GM12878 (cell line): ENCODE measurements at places on chromosomes 5 and 9. TPM values are rescaled to one million over a fixed set of nuclear protein-coding genes. Genes with fewer than 3 reads are reported as not detected.
A peak's percentile ranks its signal among the peaks of the same experiment; 100 is the strongest.

- DNase-seq: no peak
- H3K27me3 ChIP-seq: no peaks in the 10 kb centered on the region
- no peak overlapping the region for H3K27ac ChIP-seq
- H3K4me1 ChIP-seq: no peaks in the 10 kb centered on the region
- H3K36me3 ChIP-seq: no peaks in the 10 kb centered on the region
These were observed 41.9 kb downstream of the CFAP90 start for GRCh38 chr5:7808998-7809397.

- H3K27me3 ChIP-seq: no peaks in the 10 kb centered on the region
- H3K27ac ChIP-seq: no peak overlapping the region
- no peaks in the 10 kb centered on the region for H3K36me3 ChIP-seq
- H3K4me1 ChIP-seq: no peaks in the 10 kb centered on the region
- DNase-seq: no peak
- no peak overlapping the region for H3K4me3 ChIP-seq
These were observed 76.7 kb downstream of the PLCXD3 start for GRCh38 chr5:41433552-41434181.

GRCh38 chr5:133519191-133519590 lies 93.2 kb downstream of the FSTL4 start:
- peaks cover 1% of the 10 kb centered on the region for H3K27me3 ChIP-seq
- H3K4me3 ChIP-seq: no peak overlapping the region
- no peaks in the 10 kb centered on the region for H3K36me3 ChIP-seq
- no peak for DNase-seq

- no peaks in the 10 kb centered on the region for H3K27me3 ChIP-seq
- DNase-seq: no peak
These were observed 88.3 kb downstream of the BRINP1 start for GRCh38 chr9:119280740-119281485.

DNA sequence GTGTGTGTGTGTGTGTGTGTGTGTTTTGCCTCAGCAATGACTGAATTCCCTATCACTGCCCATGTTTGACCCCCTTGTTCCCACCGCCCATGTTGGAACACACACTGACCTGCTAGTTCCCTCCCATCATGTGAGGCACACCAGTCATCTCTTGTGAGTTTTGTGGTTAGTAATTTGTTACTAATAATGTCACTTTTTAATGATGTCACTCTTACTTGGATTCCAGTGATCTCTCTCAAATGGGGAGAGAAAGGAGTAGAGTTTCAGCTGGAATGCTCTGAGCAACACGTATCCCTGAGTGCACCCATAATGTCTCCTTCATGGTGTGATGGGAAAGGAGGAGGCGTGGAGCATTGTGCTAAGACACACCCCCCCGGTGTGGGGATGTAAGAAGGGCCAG lies 172.6 kb downstream of the SH3GL2 start:
- H3K36me3 ChIP-seq: no peaks in the 10 kb centered on the region
- no peak overlapping the region for H3K27ac ChIP-seq
- no peak overlapping the region for H3K4me3 ChIP-seq

GRCh38 chr5:135032695-135032998 lies 1.4 kb downstream of the PITX1 start:
- no peak for DNase-seq
- H3K27ac ChIP-seq: no peak overlapping the region
- no peaks in the 10 kb centered on the region for H3K4me1 ChIP-seq
- H3K27me3 ChIP-seq: peaks cover 38% of the 10 kb centered on the region
- no peak overlapping the region; the same call in 1 of the 2 replicates for H3K4me3 ChIP-seq
- H3K36me3 ChIP-seq: no peaks in the 10 kb centered on the region

DNA sequence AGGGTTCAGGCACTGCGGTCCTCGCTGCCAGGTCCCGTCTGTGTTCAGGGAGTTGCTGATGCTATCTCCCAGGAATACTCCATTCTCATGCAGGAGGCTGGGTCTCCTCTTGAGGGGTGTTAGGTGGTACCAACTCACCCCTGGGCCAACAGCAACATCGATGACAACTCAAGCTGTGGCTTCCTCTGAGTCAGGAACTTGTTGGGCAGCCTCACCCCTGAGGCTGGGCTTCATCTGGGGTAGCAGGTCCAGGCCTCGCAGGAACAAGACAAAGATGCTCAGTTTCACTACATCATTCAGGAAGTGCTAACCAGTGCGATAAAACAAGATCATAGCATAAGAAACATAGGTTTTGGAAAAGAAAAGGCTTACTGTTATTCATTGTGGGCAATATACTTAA lies 125.9 kb downstream of the SYK start:
- H3K36me3 ChIP-seq: no peaks in the 10 kb centered on the region
- H3K27me3 ChIP-seq: peaks cover 8% of the 10 kb centered on the region; the same call in 1 of the 2 replicates
- peaks cover 17% of the 10 kb centered on the region for H3K4me1 ChIP-seq
- H3K4me3 ChIP-seq: no peak overlapping the region
- no peak for DNase-seq

GRCh38 chr9:34717996-34718614 lies 8.2 kb upstream of the CCL21 start:
- H3K27ac ChIP-seq: no peak overlapping the region
- no peaks in the 10 kb centered on the region for H3K36me3 ChIP-seq

GRCh38 chr9:107309271-107309670 lies 26.2 kb downstream of the RAD23B start:
- peaks cover 40% of the 10 kb centered on the region for H3K36me3 ChIP-seq
- peak; percentile 25 for DNase-seq
- no peak overlapping the region for H3K27ac ChIP-seq
- H3K4me3 ChIP-seq: no peak overlapping the region
- H3K4me1 ChIP-seq: 0 out of 2 replicates have a peak, but pooled peaks cover 4% of the 10 kb centered on the region

DNA sequence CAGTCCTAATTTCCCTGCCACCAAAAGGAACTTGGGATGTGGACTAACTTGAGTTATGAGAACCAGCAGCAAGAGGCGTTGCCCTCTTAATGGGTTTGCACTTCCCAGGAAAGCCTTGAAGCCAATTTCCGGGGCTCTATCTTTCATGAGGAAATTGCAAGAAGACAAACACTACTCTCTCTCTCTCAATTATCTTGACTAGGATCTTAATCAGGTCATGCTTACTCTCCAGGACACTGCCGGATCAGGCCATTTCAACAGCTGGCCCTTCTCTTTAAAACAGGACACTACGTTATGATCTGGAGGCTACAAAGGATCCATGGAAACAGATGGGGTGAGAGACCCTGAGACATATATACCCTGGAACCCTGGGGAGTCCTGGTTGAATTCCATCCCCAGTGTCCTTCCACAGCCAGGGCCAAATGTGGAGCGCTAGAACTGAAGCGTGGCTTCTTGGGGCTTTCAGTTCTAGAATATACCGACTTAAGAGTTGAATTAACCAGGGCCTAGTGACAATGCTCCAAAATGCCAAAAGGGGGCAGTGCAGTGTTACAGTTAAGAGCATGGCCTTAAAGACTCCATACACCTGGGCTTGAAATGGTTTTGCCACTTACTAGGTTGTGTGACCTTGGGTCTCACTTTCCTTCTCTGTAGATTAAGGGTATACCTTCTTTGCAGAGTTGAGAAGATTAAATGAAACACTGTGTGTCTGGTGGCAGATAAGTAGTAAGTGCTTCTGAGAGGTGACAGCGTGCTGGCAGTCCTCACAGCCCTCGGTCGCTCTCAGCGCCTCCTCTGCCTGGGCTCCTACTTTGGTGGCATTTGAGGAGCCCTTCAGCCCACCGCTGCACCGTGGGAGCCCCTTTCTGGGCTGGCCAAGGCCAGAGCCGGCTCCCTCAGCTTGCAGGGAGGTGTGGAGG lies 21.1 kb downstream of the FAM219A start:
- no peaks in the 10 kb centered on the region for H3K36me3 ChIP-seq
- no peak overlapping the region for H3K27ac ChIP-seq
- no peak overlapping the region for H3K4me3 ChIP-seq
- peak; percentile 40 for DNase-seq

DNA sequence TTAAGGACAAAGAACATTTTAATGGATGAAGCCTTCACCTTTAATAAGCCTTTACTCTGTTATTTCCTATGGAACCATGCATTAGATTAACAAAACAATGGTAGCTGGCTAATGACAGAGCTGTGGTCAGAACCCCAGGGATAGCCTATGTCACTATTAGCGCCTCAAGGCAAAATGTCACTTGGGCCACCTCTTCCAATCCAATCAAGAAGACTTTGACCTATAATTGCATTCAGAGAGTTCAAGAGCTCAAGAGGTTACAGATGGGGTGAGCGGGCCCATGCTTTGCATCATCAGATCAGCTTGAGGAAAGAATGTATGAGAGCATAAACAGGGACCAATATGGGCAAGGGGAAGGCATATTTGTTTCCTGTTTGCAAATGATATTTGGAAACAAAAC lies 425.1 kb downstream of the ARHGEF28 start:
- no peaks in the 10 kb centered on the region for H3K4me1 ChIP-seq
- H3K27ac ChIP-seq: no peak overlapping the region
- H3K27me3 ChIP-seq: no peaks in the 10 kb centered on the region
- no peak overlapping the region for H3K4me3 ChIP-seq

- H3K27me3 ChIP-seq: no peaks in the 10 kb centered on the region; the same call in 1 of the 2 replicates
- no peak for DNase-seq
- no peak overlapping the region for H3K4me3 ChIP-seq
- H3K36me3 ChIP-seq: no peaks in the 10 kb centered on the region
- H3K27ac ChIP-seq: no peak overlapping the region
These were observed 116.9 kb downstream of the ARRDC3 start for GRCh38 chr5:91266184-91266705.

DNA sequence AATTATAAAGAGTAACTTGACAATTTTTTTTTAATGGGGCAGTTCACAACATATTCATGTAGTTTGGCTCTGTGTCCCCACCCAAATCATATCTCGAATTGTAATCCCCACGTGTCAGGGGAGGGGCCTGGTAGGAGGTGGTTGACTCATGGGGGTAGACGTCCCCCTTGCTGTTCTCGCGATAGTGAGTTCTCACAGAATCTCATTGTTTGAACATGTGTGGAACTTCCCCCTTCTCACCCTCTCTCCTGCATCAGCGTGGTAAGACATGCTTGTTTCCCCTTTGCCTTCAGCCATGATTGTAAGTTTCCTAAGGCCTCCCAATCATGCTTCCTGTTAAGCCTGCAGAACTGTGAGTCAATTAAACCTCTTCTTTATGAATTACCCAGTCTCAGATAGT lies 40.7 kb downstream of the FBXW11 start:
- 0 out of 2 replicates have a peak overlapping the region, but pooled peaks have one; percentile 20 for H3K27ac ChIP-seq
- no peak overlapping the region for H3K4me3 ChIP-seq
- 0 out of 2 replicates have a peak, but pooled peaks cover 3% of the 10 kb centered on the region for H3K36me3 ChIP-seq
- no peaks in the 10 kb centered on the region for H3K27me3 ChIP-seq

GRCh38 chr5:54610197-54610944 lies 92.8 kb downstream of the SNX18 start:
- no peak overlapping the region for H3K4me3 ChIP-seq
- peak; percentile 51 for DNase-seq
- H3K27me3 ChIP-seq: 0 out of 2 replicates have a peak, but pooled peaks cover 2% of the 10 kb centered on the region
- H3K27ac ChIP-seq: no peak overlapping the region

DNA sequence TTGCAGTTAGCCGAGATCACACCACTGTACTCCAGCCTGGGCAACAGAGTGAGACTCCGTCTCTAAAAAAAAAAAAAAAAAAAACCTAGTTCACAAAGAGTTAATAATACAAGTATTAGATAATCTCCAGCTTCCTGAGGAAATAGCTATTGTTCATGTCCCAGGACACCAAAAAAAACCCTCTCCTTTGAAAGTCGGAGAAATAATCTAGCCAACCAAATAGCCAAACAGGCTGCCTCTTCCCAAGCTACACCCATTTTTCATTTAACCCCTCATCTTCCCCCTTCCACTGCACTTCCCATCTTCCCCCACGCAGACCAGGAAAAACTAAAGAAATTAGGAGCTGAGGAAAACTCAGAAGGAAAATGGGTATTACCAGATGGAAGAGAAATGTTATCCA lies 23.6 kb downstream of the CNOT8 start:
- no peak overlapping the region for H3K27ac ChIP-seq
- H3K4me1 ChIP-seq: no peaks in the 10 kb centered on the region
- peaks cover 3% of the 10 kb centered on the region for H3K36me3 ChIP-seq
- no peak for DNase-seq
- no peak overlapping the region for H3K4me3 ChIP-seq

DNA sequence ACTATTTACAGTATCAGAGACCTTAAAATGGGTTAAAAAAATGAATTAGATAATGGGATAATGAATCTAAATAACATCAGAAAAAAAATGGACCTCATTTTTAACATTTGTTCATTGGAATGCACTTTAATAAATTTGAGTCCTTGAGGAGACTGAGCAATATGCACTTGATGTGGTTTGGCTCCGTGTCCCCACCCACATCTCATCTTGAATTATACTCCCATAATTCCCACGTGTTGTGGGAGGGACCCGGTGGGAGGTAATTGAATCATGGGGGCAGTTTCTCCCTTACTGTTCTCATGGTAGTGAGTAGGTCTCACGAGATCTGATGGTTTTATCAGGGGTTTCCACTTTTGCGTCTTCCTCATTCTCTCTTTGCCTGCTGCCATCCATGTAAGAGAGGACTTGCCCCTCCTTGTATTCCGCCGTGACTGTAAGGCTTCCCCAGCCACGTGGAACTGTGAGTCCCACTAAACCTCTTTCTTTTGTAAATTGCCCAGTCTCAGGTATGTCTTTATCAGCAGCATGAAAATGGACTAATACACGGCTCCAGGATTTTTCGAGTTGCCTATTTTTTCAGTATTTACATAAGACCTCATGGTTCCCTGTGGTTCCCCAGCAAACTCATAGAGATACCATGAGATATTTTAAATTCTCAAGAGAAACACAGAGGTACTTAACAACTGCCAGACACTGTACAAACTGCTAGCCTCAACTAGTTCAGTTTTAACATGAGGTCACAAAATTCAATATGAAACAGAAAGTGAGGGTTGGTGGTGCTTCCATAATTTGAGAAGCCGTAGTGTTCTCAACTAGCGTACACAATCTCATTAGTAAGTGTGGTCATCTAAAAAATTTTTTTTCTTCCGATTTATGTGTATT lies 128.3 kb downstream of the TLE1 start:
- H3K4me3 ChIP-seq: no peak overlapping the region
- H3K4me1 ChIP-seq: no peaks in the 10 kb centered on the region

- no peaks in the 10 kb centered on the region for H3K36me3 ChIP-seq
- no peak for DNase-seq
- H3K4me1 ChIP-seq: peaks cover 2% of the 10 kb centered on the region; the same call in 1 of the 2 replicates
- H3K4me3 ChIP-seq: no peak overlapping the region
- no peaks in the 10 kb centered on the region for H3K27me3 ChIP-seq
- H3K27ac ChIP-seq: no peak overlapping the region
These were observed 3.0 kb upstream of the C1QTNF3 start for GRCh38 chr5:34045996-34046395.

DNA sequence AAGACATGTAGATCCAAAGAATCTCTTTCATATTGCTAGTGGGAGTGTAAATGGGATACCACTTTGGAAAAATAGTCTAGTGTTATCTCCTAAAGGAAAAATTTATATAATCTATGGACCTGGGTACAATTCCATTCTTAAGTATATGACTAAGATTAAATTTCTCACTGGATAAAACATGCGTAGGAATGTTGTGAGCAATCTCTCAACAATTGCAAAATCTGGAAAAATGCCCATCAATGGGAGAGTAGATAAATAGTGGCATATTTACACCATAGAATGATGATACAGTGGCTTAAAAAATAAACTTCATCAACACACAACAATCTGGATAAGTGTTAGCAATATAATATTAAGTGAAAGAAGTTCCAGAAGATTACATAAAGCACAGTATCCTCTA lies 469.5 kb downstream of the MAN2A1 start:
- no peak overlapping the region for H3K27ac ChIP-seq
- no peak for DNase-seq
- H3K4me1 ChIP-seq: no peaks in the 10 kb centered on the region
- H3K4me3 ChIP-seq: no peak overlapping the region

- no peak overlapping the region for H3K4me3 ChIP-seq
- DNase-seq: no peak
- no peaks in the 10 kb centered on the region for H3K36me3 ChIP-seq
- peaks cover 1% of the 10 kb centered on the region for H3K27me3 ChIP-seq
These were observed 64.8 kb upstream of the PRRC1 start for GRCh38 chr5:127452626-127453025.

NACC2 gene
- total RNA-seq: 14.2 and 14.7 TPM in 2 replicates

STRBP gene
- 80.8 and 89.4 TPM in 2 replicates for total RNA-seq

FBP1 gene
- 0.38 TPM in 1 of 2 replicates, not detected in the other for total RNA-seq

TAF11L5 gene
- total RNA-seq: not detected in 2 replicates

CDH12 gene
- not detected in 2 replicates for total RNA-seq

GPX8 gene
- total RNA-seq: not detected in 2 replicates

ADGRD2 gene
- total RNA-seq: not detected in 2 replicates

SLC25A2 gene
- 0.44 and 0.58 TPM in 2 replicates for total RNA-seq
